Stimulated activated CD4-positive, alpha-beta T cell treated with anti-CD3 and anti-CD28 coated beads, Interleukin-1b, Interleukin-23, amount 100 ng/mL, for 4 hours (primary cell): ENCODE measurements at places on chromosomes 4 and X.

DNA sequence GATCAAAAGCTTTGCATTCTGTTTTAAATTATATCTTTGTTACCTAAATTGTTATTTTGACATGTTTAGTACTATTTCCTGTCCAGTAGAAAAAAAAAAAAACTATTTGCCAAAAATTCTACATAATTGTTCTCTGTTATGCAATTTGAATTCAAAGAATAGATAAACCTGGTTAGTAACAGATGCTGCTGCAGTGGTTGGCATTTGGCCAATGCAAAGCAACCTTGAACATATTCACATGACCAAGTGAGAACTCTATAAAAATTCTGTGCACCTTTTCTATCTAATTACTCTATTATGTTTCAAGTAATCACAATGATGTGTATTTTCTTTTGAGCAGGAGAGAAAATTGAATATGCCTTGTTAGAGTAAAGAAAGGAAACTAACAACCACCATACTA is 1473.4 kb downstream of the RPA4 start:
- DNase-seq: no peak

GRCh38 chr4:56618734-56619133 is 62.4 kb downstream of the HOPX start:
- no peak for DNase-seq

- no peak for DNase-seq
These were observed 13.2 kb upstream of the SOD3 start for GRCh38 chr4:24781999-24782745.

DNA sequence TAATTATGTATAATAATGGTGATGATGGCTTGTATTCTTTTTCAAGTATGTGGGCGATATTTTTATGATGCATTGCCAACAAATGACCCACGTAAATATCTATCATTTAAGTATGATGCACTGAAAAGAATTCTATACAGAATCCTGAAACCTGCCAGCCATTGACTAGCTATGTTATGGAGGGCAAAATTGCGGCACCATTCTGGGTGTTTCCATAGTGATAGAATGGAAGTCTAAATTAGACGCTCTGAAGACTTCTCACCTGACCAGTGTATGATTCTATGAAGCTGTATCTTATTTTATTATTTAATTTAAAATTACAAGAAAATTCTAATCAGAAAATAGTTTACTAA is 677 bp upstream of the CENPC start:
- no peak for DNase-seq

DNA sequence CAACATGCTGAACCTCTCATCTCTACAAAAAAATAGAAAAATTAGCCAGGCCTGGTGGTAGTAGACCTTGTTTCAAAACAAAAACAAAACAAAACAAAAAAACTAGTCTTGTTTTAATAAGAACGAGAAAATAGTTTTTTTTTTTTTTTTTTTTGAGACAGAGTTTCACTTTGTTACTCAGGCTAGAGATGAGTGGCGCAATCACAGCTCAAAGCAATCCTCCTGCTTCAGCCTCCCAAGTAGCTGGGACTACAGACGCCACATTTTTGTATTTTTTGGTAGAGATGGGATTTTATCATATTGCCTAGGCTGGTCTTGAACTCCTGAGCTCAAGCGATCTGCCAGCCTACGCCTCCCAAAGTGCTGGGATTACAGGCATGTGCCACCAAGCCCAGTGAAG is 47.7 kb upstream of the UGDH start:
- DNase-seq: no peak

- peak; percentile 75 for DNase-seq
These were observed 5.6 kb downstream of the PNCK start for GRCh38 chrX:153667956-153668396.

- DNase-seq: no peak
These were observed 393.8 kb downstream of the INPP4B start for GRCh38 chr4:142452161-142452855.

DNA sequence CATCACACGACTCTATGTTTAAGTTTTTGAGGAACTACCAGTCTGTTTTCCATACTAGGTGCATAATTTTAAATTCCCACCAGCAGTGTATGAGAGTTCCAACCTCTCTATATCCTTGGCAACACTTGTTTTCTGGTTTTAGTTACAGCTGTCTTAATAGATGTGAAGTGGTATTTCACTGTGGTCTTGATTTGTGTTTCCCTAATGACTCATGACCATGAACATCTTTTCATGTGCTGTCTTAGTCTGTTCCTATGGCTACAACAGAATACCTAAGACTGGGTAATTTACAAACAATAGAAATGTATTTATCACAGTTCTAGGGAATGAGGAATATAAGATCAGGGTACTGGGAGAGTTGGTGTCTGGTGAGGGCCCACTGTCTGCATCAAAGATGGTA is 51.5 kb upstream of the GPR78 start:
- DNase-seq: no peak

DNA sequence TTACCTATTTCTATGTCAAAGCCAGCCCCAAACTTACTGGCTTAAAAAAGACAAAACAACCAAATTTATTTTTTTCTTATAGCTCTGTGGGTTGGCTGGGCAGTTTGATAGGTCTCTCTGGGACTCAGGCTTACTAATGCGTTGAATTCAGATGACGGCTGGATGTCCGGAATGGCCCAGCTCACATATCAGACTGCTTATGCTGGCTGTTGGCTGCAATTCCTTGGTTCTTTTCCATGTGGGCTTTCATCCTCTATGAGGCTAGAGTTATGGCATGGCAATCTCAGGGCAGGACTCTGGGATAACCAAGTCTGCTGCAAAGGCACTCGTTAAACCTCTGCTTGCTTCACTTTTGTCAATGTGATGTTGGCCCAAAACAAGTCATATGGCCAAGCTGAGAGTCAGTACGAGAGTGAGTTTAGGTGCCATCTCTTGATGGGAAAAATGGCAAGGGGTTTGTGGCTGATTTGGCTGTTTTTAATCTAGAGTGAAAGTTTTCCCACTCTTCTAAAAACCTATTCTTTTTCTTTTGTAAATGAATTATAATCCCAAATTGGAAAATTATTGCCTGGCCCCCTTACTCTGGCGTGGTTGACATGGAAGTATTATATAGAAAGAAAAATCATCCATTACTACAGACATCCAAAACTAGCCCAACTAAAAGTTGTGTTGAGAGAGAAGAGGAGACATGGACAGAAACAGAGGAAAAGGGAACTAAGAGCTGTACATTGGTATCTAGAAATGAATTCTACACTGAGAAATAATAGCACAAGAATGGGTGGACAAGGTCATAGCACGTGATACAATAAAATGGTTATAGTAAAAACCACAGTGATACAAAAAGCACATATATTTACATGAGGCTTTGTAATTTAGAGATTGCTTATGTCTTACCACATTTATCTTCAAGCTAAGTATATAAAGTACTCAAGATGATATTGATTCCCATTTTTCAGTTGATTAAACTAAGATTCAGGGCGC is 6.6 kb downstream of the PRIMPOL start:
- no peak for DNase-seq

DNA sequence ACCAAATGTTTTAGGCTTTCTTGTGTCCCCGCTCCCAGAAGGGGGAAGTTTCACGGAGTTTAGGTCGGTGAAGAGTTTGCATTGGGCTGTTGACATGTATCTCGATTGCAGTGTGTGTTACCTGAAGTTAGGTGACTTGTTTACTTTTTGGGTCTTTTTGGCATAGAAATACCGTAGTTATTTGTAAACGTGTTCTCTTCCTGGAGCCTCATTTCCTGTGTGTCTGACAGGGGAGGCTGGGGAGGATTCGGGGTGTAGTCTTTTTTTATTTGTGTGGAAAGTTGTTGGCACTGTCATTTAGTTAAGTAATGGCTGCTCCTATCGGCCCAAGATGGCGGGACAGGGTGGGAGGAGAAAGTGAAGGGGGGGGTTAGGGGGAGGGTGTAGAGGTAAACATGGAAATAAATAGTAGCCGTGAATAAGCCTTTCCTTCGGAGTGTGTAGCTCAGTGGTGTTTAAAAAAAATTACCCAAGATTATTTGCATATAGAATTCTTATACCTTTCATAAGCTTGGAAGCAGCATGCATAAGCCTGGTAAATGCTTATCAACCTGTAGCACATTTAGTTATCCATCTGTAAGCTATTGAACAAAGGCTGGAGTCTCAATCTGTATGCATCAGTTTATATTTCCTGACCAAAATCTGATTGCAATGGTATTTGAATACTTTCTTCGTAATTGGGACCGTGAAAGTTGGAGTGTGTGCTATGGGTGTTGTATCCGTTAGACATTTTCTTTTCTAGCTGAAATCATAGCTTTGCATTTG is 1.6 kb downstream of the KDM6A start:
- DNase-seq: peak; percentile 37

DNA sequence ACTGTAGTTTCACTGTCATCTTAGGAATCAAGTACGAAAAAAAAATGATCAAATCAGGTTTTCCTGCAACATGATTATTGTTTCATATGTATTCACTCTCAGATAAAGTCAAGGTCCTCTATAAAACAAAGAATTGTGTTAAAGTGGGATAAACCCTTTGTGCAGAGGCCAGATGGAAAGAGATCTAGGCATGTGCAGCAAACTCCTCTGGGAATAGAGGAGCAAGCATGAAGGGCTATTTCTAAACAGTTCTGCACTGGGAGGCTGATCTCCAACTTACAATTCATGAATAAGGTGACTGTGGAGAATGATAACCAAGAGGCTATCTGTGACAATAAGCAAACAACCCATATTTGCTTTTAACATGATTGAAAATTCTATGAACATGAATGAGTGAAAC is 2.4 kb upstream of the WDFY3 start:
- no peak for DNase-seq
